ENCODE measurements at places on chromosomes 7 and 10. TPM values are rescaled to one million over a fixed set of nuclear protein-coding genes. Genes with fewer than 3 reads are reported as not detected.

GRCh38 chr10:74983383-74983782, 128.1 kb upstream of the SAMD8 start:
- no peak for DNase-seq

DNA sequence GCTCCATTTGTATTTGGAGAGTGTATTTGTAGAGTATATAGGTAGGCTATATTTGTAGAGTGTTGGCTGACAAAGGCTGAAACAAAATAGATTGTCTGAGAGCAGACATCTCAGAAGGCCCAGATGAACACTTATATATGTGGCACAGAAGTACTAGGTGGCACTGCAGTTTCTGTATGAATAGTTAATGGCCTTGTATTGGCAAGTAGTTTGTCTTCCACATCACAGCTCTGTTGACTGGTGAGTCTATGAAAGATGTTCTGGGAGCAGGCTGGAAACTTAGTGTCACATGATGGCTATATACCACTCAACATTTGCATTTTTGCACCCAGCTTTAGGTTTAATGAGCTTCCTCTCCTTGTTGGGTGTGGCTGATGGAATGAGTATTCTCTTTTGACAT, 51.9 kb downstream of the CCNY start:
- no peak for DNase-seq

- no peak for DNase-seq
Observed at GRCh38 chr10:132810141-132810806, 24.3 kb upstream of the NKX6-2 start.

DNA sequence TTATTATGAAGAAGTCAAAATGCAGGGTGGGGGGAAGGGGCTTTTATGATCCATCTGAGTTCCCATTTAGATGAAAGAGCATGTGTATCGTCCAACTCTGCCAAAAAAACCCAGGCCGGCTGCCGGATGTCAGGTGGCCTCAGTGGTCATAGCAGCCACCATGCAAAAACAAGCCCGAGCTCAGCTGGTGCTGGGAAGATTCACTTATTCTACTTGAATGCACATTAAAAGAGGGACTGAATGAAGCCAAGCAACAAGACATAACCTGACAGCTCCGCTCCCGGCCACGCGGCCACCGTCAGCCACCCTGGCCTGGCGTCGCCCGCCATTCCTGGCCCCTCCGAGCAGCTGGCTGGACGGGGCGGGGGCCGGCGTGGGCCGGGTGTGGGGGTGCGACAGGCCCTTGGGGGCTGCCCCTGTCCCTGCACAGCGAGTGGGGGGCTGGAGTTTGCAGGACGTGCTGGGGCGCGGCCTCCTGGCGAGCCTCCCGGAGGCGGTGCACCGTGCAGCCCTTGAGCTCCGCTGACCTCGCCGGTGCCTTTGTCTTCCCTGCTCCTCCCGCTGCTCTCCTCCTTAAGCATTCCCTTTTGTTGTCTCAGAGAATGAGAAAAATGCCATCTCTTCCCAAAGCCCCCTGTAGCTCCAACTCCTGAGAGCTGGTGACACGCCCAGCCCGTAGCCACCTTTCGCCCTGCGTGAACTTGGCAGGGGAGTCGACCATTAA, 67.8 kb downstream of the EBF3 start:
- no peak for DNase-seq

GRCh38 chr7:100407285-100408180, 21.0 kb downstream of the ZCWPW1 start:
- peak; percentile 44 for DNase-seq

GRCh38 chr10:86857128-86857721, 100.2 kb downstream of the MMRN2 start:
- no peak for DNase-seq

Gene TUBB8
- 0.31 TPM for total RNA-seq

DNA sequence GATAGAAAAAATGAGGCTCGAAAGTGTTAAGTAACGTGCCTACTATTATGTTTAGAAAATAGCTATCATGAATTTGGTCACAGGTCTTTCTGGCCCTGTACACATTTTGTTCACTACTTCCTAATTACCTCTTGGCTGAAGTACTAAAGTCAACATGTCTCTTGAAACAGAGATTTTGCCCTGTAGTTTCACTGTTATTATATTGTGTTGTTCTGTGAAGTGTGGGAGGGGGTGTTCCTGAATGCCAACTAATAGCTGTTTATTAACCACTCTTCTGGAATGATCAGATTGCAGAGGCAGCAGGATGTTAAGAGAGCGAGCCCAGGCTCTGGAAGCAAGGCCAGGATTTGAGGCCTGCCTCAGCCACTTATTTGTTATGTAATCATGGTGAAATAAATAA, 72.1 kb downstream of the RNF133 start:
- no peak for DNase-seq

DNA sequence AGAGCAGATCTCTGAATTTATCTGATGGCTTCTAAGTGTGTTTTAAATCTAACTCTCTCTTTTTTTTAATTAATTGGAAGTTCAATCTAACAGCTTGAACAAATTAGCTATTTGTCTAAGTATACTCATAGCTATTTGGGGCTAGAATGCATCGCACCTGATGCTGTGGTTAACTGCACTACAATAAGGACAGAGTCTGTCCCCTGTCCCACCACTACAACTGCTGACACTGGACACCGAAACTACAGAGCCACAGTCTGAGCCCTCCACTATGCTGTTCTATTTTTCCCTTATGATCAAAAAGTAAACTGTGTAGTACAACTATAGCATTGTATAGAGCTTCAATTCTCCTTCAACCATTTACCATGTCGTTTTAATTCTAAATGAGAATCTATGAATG, 89.4 kb upstream of the AHR start:
- DNase-seq, result no peak

DNA sequence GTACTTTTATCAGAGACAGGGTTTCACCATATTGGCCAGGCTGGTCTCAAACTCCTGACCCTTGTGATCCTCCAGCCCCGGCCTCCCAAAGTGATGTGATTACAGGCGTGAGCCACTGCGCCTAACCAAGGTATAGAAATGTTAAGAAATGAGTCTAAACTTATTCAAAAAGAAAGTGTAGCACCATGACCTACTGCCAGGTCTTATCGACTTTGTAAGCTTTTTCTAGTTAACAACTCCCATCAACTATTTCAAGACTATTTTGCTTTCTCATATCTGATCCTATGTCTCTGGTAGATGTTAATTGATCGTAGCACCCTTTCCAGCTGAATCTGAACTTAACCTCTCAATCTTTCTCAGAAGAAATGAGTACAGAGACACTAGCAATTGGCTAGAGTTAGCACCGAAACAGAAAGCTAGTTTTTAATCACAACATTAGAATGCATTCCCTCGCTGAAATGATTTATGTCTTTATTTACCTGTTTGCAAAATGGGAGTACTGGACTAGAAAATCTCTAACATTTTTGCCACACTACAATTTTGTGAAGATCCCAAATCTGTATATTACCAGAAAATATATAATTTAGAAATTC, 114.0 kb upstream of the HGF start:
- DNase-seq, result no peak

- DNase-seq, result peak; percentile 27
Observed at GRCh38 chr7:88835147-88835728, 39.7 kb upstream of the TEX47 start.

Gene NYAP1
- total RNA-seq, result 0.15 TPM

DNA sequence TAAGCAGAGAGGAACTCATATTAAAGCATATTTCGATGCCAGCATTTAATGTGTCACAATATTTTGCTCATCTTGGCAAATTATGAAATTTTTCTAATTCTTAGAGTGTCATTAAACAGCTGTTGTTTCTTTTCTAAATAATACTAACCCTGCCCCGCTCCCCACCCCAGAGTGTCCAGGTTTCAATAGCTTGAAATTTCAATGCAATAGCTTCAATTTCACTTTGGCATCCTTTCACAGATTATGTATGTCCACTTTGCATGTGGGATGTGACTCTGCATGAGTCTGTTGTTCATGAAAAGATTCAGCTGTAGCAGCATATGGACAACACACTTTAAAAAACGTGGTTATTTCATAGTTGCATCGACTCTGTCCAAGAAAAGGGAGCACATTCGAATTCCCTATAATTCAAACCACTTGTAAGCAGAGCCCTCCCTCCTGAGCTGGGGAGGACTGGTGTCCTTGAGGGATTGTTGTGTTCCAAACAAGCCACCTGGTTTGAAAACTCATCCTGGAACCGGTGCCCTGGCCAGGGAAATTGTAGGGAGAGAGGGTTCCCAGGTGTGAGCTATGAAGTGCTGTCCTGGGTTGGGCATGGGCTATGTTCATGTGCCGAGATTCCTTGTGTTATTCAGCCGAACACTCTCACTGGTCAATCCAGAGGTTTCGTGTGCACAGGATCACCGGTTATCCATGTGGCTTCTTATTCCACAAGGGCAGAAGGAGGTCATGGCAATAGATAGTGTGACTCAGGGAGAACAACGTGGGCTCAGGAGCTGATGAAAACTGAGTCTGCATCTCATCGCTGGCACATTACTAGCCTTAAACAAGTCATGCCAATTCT, 64.6 kb upstream of the CREB5 start:
- DNase-seq, result no peak
